ENCODE measurements at places on chromosomes 11 and 22.

- DNase-seq, result no peak
These were observed 16.6 kb downstream of the GDPD5 start for GRCh38 chr11:75509020-75509720.

- DNase-seq, result no peak
These were observed 28.4 kb upstream of the RAPSN start for GRCh38 chr11:47477323-47477722.

- no peak for DNase-seq
These were observed 60.2 kb upstream of the MTNR1B start for GRCh38 chr11:92909214-92909613.

GRCh38 chr11:96023275-96023674 is 99.4 kb upstream of the MTMR2 start:
- no peak for DNase-seq

GRCh38 chr22:45273452-45274075 is 11.2 kb upstream of the UPK3A start:
- DNase-seq, result no peak

GRCh38 chr11:63698976-63699733 is 17.9 kb downstream of the RTN3 start:
- no peak for DNase-seq
